B cell (primary cell): ENCODE measurements at places on chromosomes 3 and 15.

GRCh38 chr3:81620849-81621248 lies 140.6 kb downstream of the GBE1 start:
- no peaks in the 10 kb centered on the region for H3K36me3 ChIP-seq
- H3K27ac ChIP-seq, result no peak overlapping the region
- H3K4me1 ChIP-seq, result no peaks in the 10 kb centered on the region

- H3K4me3 ChIP-seq, result no peak overlapping the region
- H3K27me3 ChIP-seq, result no peaks in the 10 kb centered on the region
- H3K27ac ChIP-seq, result no peak overlapping the region
- peak; percentile 34 for DNase-seq
- peaks cover 6% of the 10 kb centered on the region for H3K4me1 ChIP-seq
- H3K36me3 ChIP-seq, result no peaks in the 10 kb centered on the region
Measured at GRCh38 chr15:66921319-66921915, 144.0 kb upstream of the SMAD3 start.

GRCh38 chr3:191762323-191762960 lies 301.5 kb downstream of the PYDC2 start:
- no peaks in the 10 kb centered on the region for H3K4me1 ChIP-seq
- no peak overlapping the region for H3K27ac ChIP-seq
- no peaks in the 10 kb centered on the region for H3K36me3 ChIP-seq
- DNase-seq, result no peak
- H3K27me3 ChIP-seq, result no peaks in the 10 kb centered on the region
- H3K4me3 ChIP-seq, result no peak overlapping the region

DNA sequence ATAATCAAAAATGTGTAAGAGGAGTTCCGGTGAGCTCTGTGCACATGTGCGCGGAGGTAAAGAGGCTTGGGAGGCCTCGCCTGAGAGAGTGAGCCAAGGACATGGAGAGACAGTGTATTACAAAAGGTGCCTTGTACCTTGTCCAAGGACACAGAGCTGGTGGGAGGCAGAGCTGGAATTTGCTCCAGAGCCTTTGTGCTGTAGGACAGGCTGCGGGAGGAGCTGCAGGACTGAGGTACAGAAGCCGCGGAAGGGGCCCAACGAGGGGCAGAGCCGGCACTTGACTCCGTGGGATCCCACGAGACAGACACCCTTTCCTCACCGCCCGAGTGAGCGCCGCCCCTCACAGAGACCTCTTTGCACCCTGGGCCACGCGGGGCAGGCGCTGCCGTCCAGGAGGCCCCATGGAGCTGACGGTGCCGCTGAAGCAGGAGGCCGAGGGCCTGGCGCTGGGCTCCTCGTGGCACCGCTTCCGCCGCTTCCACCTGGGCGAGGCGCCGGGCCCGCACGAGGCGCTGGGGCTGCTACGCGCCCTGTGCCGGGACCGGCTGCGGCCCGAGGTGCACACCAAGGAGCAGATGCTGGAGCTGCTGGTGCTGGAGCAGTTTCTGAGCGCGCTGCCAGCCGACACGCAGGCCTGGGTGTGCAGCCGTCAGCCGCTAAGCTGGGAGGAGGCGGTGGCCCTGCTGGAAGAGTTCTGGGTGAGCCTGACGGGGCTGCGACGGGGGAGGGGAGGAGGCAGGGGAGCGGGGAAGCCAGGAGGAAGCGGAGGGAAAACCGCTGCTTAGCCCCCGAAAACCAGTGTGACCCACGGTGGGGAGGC lies 68.7 kb downstream of the SLTM start:
- DNase-seq, result peak; percentile 35
- peaks cover 13% of the 10 kb centered on the region for H3K4me1 ChIP-seq
- peak overlapping the region; percentile 21 for H3K4me3 ChIP-seq
- H3K36me3 ChIP-seq, result no peaks in the 10 kb centered on the region

GRCh38 chr3:49387721-49388120 lies 24.1 kb downstream of the RHOA start:
- H3K27ac ChIP-seq, result no peak overlapping the region
- H3K4me3 ChIP-seq, result no peak overlapping the region
- H3K4me1 ChIP-seq, result peaks cover 30% of the 10 kb centered on the region
- H3K36me3 ChIP-seq, result peaks cover 17% of the 10 kb centered on the region
- DNase-seq, result no peak
- no peaks in the 10 kb centered on the region for H3K27me3 ChIP-seq

DNA sequence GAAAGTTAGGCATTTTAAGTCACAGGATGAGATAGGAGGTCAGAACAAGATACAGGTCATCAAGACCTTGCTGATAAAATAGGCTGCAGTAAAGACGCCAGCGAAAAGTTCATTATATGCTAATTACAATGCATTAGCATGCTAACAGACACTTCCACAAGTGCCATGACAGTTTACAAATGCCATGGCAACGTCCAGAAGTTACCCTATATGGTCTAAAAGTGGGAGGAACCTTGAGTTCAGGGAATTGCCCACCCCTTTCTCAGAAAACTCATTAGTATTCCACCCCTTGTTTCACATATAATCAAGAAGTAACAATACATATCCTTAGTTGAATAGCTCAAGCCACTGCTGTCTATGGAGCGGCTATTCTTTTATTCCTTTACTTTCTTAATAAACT lies 92.7 kb upstream of the PLXND1 start:
- DNase-seq, result no peak
- H3K4me3 ChIP-seq, result no peak overlapping the region
- H3K4me1 ChIP-seq, result no peaks in the 10 kb centered on the region
- no peak overlapping the region for H3K27ac ChIP-seq
- H3K27me3 ChIP-seq, result no peaks in the 10 kb centered on the region
- H3K36me3 ChIP-seq, result no peaks in the 10 kb centered on the region
